Glutamatergic neuron (in vitro differentiated cells): ENCODE measurements at places on chromosomes 2 and 18. TPM values are rescaled to one million over a fixed set of nuclear protein-coding genes. Genes with fewer than 3 reads are reported as not detected.

The SPR gene
- total RNA-seq: 1.7 TPM

The HRH4 gene
- total RNA-seq: not detected

The MYCN gene
- 43.8 TPM for total RNA-seq

The HAAO gene
- total RNA-seq: not detected

The SIX3 gene
- 0.86 TPM for total RNA-seq

The GALNT14 gene
- 14.4 TPM for total RNA-seq

The NPHP1 gene
- 2.5 TPM for total RNA-seq

The SLC9A4 gene
- 0.12 TPM for total RNA-seq

The UGT1A10 gene
- not detected for total RNA-seq

The KCNS3 gene
- 5.5 TPM for total RNA-seq

- no peaks in the 10 kb centered on the region for H3K27me3 ChIP-seq
- H3K4me3 ChIP-seq: no peak overlapping the region
- H3K4me1 ChIP-seq: peaks cover under 1% of the 10 kb centered on the region
- DNase-seq: no peak
- H3K27ac ChIP-seq: no peak overlapping the region
Observed at GRCh38 chr2:1156531-1156930, 205.9 kb downstream of the SNTG2 start.

- H3K27me3 ChIP-seq: no peaks in the 10 kb centered on the region
- H3K4me3 ChIP-seq: no peak overlapping the region
- no peaks in the 10 kb centered on the region for H3K4me1 ChIP-seq
- DNase-seq: no peak
Observed at GRCh38 chr2:81061016-81061415, 756.5 kb upstream of the LRRTM1 start.

GRCh38 chr18:78304192-78305164 is 675.1 kb upstream of the SALL3 start:
- H3K4me3 ChIP-seq: no peak overlapping the region
- no peaks in the 10 kb centered on the region for H3K36me3 ChIP-seq
- no peak for DNase-seq
- no peak overlapping the region for H3K27ac ChIP-seq
- no peaks in the 10 kb centered on the region for H3K4me1 ChIP-seq
- H3K27me3 ChIP-seq: no peaks in the 10 kb centered on the region

DNA sequence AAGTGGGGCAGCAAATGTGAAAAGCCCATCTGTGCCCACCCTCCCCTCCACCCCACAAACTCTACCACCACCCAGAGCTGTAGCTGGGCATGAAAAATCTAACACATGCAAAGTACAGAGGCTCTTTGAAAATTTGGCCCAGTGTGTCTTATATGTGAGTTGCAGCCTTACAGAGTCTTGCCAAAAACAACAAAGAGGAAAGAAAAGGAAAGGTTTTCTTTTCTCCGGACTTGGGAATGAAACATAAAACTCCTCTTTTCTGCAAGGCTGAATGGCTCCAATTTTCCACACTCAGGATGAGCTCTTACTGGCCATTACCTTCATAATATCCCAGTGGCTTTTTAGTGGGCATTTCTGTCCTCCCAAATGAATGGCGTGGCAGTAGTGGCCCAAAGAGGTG is 27.9 kb upstream of the POU3F3 start:
- no peak overlapping the region for H3K27ac ChIP-seq
- no peak overlapping the region for H3K4me3 ChIP-seq
- peaks cover 8% of the 10 kb centered on the region for H3K36me3 ChIP-seq
- no peak for DNase-seq
- no peaks in the 10 kb centered on the region for H3K4me1 ChIP-seq
- peaks cover 4% of the 10 kb centered on the region for H3K27me3 ChIP-seq

DNA sequence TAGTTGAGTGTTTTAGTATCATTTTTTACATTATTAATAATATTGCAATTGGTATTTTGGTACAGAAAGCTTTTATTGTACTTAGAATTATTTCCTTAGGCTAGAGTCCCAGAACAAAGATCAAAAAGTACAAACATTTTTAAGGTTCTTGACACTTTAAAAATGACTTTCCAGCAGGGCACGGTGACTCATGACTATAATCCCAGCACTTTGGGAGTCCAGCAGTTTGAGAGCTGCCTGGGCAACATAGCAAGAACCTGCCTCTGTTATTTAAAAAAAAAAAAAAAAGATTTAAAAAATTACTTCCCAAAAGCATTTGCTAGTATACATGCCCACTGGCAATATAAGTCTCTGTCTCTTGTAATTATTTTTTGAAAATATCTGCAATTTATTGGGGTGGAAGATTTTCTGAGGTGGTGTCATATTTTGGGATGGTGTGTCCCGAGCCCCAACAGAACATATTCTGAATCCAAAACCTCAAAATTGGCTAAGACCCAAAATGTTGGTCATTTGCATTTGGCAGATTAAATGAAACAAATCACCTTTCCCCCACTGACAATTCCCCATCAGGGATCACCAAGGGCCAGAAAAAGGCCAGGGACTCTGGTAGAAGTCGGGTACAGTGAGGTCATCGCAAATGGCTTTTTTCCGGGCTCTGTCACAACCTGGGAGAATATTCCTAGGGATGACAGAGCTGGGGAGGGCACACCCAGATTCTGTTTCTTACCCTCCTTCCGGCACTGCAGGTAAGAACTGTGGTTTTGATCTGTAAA is 42.1 kb downstream of the NIFK start:
- H3K27ac ChIP-seq: no peak overlapping the region
- no peak for DNase-seq
- H3K27me3 ChIP-seq: peaks cover 6% of the 10 kb centered on the region
- no peak overlapping the region for H3K4me3 ChIP-seq
- no peaks in the 10 kb centered on the region for H3K4me1 ChIP-seq

- H3K4me1 ChIP-seq: no peaks in the 10 kb centered on the region
- no peak overlapping the region for H3K4me3 ChIP-seq
- peaks cover 3% of the 10 kb centered on the region for H3K27me3 ChIP-seq
- no peak for DNase-seq
Observed at GRCh38 chr2:101012054-101012705, 10.1 kb downstream of the RPL31 start.

- H3K4me1 ChIP-seq: no peaks in the 10 kb centered on the region
- no peaks in the 10 kb centered on the region for H3K36me3 ChIP-seq
- DNase-seq: no peak
- no peak overlapping the region for H3K27ac ChIP-seq
- no peak overlapping the region for H3K4me3 ChIP-seq
Observed at GRCh38 chr2:241989074-241989473, 119.5 kb downstream of the RTP5 start.

DNA sequence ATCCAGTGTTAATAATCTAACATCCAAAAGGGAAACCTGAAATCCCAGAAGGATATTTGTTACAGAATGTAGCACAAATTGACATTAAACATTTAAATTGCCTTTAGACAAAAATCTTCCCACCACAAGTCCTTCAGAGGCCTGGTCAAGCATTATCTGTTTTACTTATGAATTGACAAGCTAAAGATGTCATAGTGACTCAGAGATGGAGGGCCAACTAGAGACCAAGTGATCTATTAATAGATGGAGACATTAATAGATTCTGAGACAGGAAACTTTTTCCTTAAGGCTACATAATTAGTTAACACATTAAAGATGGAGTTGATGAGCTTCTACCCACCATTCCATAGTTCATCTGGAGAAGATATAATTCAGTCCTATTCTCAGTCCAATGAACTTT is 526.2 kb downstream of the IRS1 start:
- no peak overlapping the region for H3K27ac ChIP-seq
- no peaks in the 10 kb centered on the region for H3K36me3 ChIP-seq
- no peaks in the 10 kb centered on the region for H3K4me1 ChIP-seq
- no peak overlapping the region for H3K4me3 ChIP-seq
- no peak for DNase-seq
- no peaks in the 10 kb centered on the region for H3K27me3 ChIP-seq

DNA sequence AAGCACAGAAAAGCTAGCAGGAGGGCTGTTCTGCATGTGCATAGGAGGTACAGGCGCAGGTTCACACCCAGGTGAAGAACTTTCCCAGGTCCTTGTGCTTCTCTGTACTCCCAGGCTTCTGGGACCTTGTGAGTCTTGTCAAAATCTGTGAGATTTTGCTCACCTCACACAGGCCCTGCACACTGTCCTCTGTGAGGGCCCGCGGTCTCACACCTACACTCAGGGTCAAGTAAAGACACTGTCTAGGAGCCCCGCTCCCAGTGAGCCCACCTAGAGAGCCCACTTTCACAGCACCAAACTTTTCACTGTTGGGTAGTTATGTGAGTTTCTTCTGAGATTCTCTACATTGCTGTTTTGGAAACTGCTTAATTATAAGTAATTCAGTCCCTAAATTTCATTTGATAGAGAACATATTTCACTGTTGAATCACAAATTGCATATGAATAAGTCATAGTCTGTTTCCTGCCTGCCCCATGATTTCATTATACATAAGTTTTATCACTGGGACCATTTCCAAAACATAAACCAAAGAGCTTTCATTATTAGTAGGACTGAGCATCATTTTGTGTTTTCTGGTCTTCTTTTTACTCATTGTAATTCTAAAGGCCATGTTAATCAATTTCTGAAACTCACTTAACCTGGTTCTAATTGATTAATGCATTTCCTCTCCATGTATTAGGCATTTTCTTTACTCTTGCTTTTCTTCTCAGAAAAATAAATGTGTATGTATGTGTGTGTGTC is 234.2 kb upstream of the SPOPL start:
- H3K4me3 ChIP-seq: no peak overlapping the region
- H3K4me1 ChIP-seq: peaks cover 16% of the 10 kb centered on the region
- H3K27ac ChIP-seq: no peak overlapping the region
- H3K36me3 ChIP-seq: peaks cover 4% of the 10 kb centered on the region
- no peak for DNase-seq
- H3K27me3 ChIP-seq: peaks cover under 1% of the 10 kb centered on the region

DNA sequence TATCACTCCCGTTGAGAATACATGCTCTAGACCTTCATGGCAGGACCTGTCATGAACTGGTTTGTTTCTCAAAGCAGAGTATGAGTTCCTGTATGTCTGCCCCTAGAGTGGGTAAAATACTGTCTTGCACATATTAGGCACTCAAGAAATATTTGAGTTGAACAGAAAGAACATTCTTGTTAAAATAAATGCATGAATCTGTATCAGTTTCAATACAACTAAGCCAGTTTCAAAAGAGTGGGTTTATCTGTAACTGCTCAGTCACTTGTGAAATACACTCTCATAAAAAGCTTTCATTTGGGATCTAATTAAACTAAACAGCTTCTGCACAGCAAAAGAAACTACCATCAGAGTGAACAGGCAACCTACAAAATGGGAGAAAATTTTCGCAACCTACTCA is 69.2 kb downstream of the RFTN2 start:
- no peak overlapping the region for H3K4me3 ChIP-seq
- H3K4me1 ChIP-seq: no peaks in the 10 kb centered on the region
- H3K27me3 ChIP-seq: no peaks in the 10 kb centered on the region

GRCh38 chr18:24488824-24489493 is 28.5 kb downstream of the HRH4 start:
- H3K4me1 ChIP-seq: peaks cover 19% of the 10 kb centered on the region
- H3K27me3 ChIP-seq: no peaks in the 10 kb centered on the region
- H3K4me3 ChIP-seq: no peak overlapping the region
- DNase-seq: no peak
- no peaks in the 10 kb centered on the region for H3K36me3 ChIP-seq
- H3K27ac ChIP-seq: no peak overlapping the region

- H3K36me3 ChIP-seq: no peaks in the 10 kb centered on the region
- peaks cover 9% of the 10 kb centered on the region for H3K4me1 ChIP-seq
- H3K27me3 ChIP-seq: no peaks in the 10 kb centered on the region
- no peak for DNase-seq
Observed at GRCh38 chr2:141714496-141714895, 416.3 kb downstream of the LRP1B start.

DNA sequence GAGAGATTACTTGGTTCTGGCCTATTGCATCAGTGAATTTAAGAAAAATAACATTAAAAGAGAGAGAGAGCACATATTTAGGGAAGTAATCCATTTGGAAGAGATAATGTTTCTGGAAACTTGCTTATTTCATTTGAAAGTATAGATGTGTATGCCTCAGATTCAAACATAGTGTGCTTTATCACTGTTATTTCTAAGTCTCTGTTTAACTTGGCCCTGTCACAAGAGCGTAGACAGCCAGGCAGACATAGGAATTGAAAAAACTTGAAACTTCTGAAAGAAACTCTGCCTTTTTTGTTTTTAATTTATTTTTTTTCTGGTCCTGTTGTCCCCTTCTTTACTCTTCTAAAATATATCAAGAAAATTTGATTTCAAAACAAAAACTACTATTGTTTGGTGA is 849.1 kb downstream of the CNTNAP5 start:
- no peak overlapping the region for H3K4me3 ChIP-seq
- no peaks in the 10 kb centered on the region for H3K27me3 ChIP-seq
- DNase-seq: no peak
- no peak overlapping the region for H3K27ac ChIP-seq
- peaks cover 10% of the 10 kb centered on the region for H3K4me1 ChIP-seq

DNA sequence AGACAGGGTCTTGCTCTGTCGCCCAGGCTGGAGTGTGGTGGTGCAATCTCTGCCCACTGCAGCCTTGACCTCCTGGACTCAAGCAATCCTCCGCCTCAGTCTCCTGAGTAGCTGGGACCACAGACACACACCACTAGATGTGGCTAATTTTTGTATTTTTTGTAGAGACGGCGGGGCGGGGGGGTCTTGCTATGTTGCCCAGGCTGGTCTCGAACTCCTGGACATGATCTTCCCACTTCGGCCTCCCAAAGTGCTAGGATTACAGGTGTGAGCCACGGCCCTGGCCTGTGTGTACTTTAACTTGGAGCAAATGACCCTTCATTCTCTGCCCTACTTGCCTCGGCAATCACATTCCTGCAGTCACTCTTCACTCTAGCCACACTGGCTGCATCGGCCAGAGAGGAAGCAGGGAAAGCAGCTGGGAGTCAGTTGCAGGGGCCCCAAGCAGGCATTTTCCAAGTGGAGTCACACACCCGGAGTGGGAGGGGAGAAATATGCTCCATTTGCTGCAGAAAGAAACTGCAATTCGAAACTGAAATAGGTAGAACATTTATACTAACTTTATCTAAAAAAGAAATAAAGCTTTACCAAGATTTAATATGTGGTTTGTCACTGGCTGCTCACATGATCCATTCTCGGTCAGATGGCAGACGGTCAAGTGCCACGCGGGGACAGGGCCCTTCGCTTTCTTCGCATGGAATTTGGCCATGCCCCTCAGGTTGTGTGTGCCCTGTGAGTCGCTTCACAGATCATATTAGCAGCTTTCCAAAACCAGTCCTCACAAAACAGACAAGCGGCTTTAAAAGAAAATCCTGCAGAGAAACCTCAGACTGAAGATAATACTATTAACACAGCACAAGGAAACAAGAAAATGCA is 37.1 kb downstream of the FAM161A start:
- H3K4me1 ChIP-seq: no peaks in the 10 kb centered on the region
- H3K27me3 ChIP-seq: no peaks in the 10 kb centered on the region
- no peaks in the 10 kb centered on the region for H3K36me3 ChIP-seq
- DNase-seq: no peak
- H3K27ac ChIP-seq: no peak overlapping the region

GRCh38 chr18:23981369-23981980 is 33.1 kb upstream of the TTC39C start:
- peaks cover 9% of the 10 kb centered on the region for H3K36me3 ChIP-seq
- peaks cover 5% of the 10 kb centered on the region for H3K27me3 ChIP-seq
- H3K4me3 ChIP-seq: peak overlapping the region; percentile 79
